H1 (cell line): ENCODE measurements at places on chromosomes 6 and 20. TPM values are rescaled to one million over a fixed set of nuclear protein-coding genes. Genes with fewer than 3 reads are reported as not detected.

DNA sequence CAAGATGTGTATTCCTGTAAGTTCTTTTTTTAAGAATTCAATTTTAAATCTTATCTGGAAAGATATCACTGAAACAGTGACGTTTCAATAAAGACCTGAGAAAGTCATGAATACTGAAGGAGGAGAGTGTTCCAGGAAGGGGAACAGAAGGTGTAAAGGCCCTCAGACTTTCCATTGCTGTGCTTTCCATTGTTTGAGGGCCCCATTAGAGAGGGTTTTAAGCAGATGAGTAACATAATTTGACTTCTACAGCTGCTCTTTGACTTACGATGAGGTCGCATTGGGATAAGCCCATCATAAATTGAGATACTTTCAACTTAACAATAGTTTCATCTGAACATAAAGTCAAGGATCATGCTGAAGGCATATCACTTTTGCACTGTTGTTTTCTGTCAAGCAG, 24.7 kb downstream of the ACOT13 start:
- DNase-seq, result no peak

Gene APCDD1L
- total RNA-seq, result 3.1 and 3.2 TPM in 2 replicates

DNA sequence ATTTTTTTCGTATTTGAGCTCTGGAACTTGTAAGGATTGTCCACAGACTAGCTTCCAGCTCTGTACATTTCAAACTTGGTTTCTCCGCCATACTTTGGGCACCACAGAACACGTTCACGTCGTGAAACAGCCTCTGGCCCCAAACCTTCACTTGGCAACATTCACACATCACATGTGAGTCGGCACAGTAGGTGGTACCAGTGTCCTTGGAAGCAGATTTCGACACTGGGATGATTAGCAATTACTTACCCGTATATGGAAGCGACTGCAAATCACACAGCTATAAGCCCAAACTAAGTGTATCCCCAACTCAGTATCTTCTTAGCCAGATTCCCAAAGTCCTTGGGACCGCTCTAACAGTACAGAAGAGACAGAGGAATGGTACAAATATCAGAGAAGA, 60.2 kb downstream of the MAFB start:
- DNase-seq, result no peak

DNA sequence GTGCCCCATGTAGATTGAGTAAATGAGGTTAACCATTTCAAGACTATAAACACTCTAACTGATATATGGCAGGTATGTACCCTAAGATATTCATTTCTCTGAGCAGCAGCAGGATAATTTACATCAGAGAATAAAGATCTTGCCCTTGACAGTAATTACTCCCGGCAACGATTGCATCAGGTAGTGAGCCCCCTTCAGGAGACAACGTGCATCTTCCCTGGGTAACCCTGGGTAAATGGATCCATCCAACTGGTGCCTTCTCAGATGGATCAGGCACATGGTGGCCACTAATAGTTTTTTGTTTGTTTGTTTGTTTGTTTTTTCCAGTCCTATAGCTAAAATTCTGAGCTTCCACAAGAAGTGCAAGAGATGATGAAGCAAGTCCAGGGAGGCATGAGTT, 469.4 kb upstream of the SLC35B3 start:
- DNase-seq, result peak; percentile 53

GRCh38 chr6:10248378-10248843, 166.5 kb downstream of the TFAP2A start:
- DNase-seq, result no peak

Gene KCNK16
- total RNA-seq, result not detected in 2 replicates

DNA sequence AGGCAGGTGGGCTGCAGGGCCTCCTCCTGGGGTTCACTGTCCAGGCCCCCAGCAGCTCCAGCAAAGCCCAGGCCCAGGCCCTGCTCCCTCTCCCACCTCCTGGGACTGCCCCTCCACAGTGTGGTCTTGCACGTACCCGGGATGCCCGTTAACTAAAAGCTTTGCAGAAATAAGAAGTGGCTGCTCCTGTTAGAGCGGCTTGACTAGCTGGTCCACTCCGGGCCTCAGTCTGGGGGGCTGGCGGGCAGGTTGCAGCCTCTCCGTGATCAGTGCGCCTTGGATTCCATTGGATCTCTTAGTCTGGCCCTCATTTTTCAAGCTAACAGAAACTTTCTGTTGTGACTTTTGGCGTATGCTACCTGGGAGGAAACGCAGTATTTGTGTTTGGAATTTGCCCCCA, 26.9 kb downstream of the SLCO4A1 start:
- no peak for DNase-seq

GRCh38 chr6:36698871-36699271, 1.2 kb downstream of the RAB44 start:
- DNase-seq, result no peak

DNA sequence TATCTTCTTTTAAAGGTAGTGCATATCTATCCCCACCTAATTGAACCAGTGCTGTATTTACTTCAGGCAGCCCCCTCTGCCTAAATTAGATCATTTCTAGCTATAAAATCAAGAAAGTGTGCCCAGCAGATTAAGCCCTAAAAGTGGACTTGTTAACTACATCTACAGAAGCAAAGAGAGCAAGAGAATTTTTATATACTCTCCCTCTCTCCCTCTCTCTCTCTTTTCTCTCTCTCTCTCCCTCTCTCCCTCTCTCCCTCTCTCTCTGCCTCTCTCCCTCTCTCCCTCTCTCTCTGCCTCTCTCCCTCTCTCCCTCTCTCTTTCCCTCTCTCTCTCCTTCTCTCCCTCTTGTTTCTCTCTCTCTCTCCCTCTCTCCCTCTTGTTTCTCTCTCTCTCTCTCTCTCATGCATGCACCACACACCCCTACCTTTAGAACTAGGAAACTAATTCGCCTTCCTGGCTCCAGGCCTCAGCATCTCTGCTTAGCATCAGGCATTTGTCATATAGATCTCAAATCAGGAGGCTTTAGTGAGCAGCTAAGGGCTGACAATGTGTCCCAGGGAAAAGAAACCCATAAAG, 71.4 kb downstream of the FOXA2 start:
- no peak for DNase-seq

Gene SLCO4A1
- 18.2 and 18.5 TPM in 2 replicates for total RNA-seq

Gene RPN2
- 226 and 236 TPM in 2 replicates for total RNA-seq

Gene PRDM13
- 0.09 and 0.13 TPM in 2 replicates for total RNA-seq

Gene TRIM10
- not detected in 2 replicates for total RNA-seq

GRCh38 chr6:112466373-112467151, 119.4 kb downstream of the RFPL4B start:
- DNase-seq, result no peak

DNA sequence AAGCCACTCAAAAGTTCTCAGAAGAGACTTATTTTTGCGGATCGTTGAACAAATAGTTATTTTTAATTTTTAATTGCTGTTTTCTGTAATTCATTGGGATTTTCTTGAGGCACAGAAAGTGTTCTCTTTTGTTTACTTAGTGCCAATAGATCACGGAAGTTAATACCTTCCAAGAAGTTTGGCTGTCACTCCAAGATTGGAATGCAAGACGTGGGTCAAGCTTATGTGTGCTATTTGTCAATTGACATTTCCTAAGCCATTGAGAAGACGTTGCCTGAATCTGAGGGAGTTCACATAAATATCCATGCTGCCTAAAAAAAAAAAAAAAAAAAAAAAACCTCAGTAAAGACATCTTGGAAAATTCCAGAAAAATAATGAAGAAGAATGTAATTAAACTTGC, 1071.4 kb upstream of the ADGRB3 start:
- DNase-seq, result no peak

DNA sequence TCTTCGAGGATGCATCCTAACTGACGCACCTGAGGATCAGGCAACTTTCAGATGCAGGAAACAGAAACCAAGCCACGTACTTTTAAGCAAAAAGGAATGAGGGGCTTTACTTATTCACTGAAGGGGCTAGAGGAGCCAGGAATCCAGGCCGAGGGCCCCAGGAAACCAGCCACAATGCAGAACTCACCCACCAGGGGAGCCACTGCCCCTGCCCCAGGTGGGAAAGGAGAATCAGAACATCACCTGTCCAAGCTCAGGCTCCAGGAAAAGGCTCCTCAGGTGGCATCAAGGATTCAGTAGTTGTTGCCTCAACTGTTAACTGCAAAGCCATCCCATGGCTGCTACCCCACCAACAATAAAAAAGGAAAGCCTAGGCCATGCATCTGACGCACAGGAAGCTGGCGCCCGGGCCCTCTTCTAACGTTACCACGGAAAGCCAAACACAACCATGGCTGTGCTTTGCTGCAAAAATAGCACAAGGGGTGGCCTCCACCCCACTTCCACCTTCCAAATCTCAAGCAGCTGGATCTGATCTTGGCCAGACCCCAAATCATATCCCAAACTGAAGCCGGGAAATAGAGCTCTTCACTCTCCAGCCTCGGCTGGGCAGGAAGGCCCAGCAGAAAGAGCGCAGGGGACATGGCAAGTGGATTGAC, 121.0 kb downstream of the PREX1 start:
- DNase-seq, result no peak

GRCh38 chr6:137866200-137866913, 702 bp upstream of the TNFAIP3 start:
- DNase-seq, result peak; percentile 49

GRCh38 chr6:43724914-43725642, 37.5 kb upstream of the MRPS18A start:
- no peak for DNase-seq

DNA sequence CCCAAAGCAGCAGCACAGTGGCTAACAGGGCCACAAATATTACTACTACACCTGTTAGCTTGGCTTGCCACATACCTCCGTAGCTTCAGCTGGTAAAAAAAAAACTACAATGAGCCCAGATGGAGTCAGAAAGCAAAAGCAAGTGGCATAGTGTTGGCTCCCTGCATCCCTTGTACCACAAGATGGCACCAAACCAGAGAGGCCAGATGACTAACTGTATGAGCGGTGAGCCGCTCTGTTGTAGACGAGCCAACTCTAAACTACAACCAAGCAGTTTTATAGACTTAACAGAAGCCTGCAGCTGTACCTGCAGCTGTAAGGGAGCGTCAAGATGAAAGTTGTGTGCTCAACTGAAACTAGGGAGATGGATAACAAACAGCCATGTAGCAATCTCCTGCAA, 84.5 kb upstream of the MCHR2 start:
- DNase-seq, result peak; percentile 19

- DNase-seq, result no peak
Observed at GRCh38 chr20:9996944-9997343, 37.8 kb upstream of the ANKEF1 start.

Gene FOXQ1
- total RNA-seq, result not detected in 2 replicates

DNA sequence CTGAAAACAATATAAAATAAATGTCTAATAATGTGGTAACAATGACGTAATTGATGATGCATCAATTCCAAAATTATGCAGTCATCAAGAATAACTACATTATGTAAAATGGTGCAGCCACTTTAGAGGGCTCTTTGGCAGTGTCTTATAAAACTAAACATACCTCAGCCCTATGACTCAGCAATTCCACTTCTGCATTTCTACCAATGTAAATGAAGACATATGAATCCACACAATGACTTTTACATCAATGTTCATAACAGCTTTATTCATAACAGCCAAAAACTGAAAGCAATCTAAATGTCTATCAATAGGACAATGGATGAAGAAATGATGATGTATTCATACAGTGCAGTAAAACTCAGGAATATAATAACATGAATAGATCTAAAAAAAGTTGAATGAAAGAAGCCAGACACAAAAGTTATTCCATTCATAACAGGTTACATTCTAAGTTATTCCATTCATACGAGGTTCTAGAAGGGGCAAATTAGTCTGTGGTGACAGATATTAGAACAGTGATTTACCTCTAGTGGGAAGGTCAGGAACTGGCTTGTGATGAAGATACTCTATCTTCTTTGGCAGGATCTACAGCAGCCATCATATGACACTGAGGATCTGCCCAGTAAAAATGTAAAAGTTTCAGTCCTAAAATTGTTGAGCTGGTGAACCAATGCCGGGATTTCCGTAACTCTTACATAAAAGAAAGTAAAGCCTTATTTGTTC, 396.1 kb downstream of the PLCB1 start:
- DNase-seq, result no peak

GRCh38 chr6:88922775-88923548, 40.5 kb downstream of the RNGTT start:
- no peak for DNase-seq

DNA sequence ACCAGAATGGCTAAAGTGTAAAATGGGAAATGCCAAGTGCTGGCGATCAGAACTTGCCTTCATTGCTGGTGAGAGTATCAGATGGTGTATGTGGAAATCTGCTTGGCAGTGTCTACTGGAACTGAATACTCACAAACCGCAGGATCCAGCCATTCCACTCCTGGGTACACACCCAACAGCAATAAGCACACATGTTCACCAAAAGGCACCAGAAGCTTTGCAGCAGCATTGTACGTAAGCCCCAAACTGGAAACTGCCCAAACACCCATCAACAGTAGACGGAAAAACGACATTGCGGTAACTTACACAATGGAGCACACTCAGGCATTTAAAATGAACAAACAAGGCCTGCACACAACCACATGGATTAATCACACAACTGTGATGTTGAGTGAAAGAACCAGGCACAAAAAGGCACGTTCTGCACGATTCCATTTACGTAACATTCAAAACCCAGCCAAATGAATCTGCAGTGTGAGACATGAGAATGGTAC, 37.3 kb upstream of the BPIFA2 start:
- no peak for DNase-seq

Gene VARS1
- total RNA-seq, result 162 and 163 TPM in 2 replicates

Gene PAK5
- 0.44 and 0.80 TPM in 2 replicates for total RNA-seq

Gene CTCFL
- 0.80 and 0.82 TPM in 2 replicates for total RNA-seq

DNA sequence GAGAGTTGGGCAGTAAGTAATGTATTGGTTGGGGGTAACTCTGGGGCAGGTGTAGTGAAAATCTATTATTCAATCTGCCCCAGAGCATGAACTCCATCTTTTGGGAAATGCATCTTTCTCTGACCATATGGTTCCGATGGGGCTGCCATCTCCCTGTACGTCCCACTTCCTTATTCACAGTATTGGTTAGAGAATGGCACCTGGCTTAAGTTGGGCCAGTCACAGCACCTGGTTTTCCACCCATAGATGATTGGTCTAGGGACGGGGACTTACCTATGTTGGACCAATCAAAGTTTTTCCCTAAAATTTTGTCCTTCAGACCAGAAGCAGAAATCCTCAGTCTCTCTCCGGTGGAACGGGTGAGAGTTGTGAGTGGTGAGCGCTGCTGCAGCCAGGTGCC, 2.2 kb upstream of the RALY start:
- no peak for DNase-seq
